ENCODE measurements at places on chromosomes 4 and X.

GRCh38 chrX:20235755-20236154 is 31.0 kb downstream of the RPS6KA3 start:
- no peak for DNase-seq

GRCh38 chr4:11368701-11369115 is 60.0 kb downstream of the HS3ST1 start:
- no peak for DNase-seq

DNA sequence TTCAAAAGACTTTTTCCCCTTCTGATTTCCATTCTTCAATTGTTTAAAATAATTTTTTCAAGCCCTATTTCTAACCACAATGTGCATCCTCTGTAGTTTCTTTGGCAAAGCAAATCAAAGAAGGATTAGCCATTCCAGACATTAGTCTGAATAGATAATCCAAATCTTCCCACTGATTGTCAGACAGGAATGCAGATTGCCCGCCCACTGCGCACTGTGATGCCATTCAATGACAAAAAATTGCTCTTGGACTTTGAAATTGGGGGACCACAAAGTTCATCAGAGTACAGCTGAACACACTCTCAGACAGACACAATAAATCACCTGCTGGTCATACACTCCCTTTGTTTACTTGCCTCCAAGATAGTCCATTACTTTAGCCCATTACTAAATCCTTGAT is 216.5 kb upstream of the DKK2 start:
- no peak for DNase-seq

- DNase-seq, result no peak
These were observed 122.6 kb upstream of the ZC4H2 start for GRCh38 chrX:65098851-65099250.

GRCh38 chrX:153057281-153057680 is 1.0 kb downstream of the PNMA3 start:
- no peak for DNase-seq

- peak; percentile 40 for DNase-seq
These were observed at the start of the genes APOO and CXorf58 for GRCh38 chrX:23907498-23908218. Gene APOO, minus strand, starts transcription at chrX:23907938. Its CDS starts 236 bp downstream, at chrX:23907702. Gene CXorf58, plus strand, starts transcription at chrX:23908006. Its CDS starts 2,297 bp downstream, at chrX:23910303.

DNA sequence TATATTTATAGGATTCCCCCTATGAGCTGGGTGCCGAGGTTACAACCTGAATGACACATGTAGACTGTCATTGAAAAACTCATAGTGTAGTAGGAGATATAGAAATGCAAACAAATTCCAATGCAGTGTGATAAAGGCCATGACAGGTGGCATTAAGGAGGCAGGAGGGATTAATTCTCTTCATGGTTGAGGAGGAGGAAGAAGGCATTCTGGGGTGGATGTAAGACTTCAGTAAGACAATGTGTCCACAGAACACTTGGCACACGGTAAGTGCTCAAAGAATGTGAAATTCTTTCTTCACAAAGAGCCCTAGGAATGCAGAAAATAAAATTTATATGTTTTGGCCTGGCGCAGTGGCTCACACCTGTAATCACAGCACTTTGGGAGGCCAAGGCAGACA is 136.5 kb downstream of the RBM47 start:
- no peak for DNase-seq

DNA sequence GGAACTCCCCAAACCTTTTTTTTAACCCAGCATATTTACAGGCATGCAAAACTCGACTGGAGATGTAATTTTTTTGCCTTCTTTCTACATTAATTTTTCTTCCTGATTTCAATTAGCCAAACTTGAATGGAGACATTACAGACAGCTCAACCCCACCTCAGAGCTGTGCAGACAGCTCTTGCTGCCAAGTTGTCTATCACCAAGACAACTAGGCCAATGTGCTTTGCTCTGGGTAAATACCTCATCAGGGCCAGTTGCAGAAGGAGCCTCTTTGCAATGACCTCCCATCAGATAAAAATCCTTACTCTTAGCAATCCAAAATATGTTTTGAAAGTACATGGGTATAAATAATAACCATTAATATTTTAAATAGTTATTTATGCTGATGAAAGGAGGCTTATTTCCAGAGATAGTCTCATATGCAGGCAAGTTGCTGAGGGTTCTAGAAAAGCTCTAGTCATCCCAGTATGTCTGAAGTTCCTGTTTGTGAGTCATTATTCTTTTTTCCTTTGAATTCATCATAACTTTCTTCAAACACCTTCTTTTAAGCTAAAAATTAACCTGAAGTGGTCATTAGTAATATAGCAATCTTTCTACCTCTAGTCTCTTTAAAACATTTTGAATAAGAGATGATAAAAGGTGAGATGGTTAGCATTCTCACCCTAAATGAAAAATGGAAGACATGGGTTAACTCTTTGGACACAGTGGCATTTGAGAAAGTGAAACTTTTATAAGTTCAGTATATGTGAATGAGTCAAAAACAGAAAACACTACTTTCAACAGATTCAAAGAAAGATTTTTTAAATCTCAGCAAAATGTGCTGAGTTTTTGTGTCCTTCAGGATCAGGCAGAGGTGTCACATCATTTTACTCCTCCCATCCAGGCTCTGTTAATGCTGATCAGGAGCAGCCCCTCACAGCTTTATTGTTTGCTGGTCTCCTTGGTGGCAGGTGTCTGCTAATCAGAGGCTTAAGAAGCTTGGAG is 475.5 kb upstream of the FGF16 start:
- no peak for DNase-seq

DNA sequence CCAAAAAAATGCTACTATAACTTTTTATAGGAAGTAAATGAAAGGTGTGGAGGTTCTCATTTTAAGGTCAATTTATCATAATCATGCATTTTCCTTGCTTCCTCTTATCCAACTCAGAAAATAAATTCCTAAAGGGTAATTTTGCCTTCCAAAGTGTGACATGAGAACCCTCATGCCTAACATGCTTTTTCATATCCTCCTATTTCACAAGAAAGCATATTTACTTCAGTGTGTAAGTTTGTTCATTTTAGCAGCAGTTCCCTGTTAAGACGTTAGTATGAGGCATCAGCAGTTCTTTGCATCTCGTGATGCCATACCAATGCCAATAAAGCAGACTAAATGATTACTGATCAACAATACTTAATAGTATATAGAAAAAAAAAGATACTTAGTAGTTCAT is 18.4 kb downstream of the WDFY3 start:
- no peak for DNase-seq

DNA sequence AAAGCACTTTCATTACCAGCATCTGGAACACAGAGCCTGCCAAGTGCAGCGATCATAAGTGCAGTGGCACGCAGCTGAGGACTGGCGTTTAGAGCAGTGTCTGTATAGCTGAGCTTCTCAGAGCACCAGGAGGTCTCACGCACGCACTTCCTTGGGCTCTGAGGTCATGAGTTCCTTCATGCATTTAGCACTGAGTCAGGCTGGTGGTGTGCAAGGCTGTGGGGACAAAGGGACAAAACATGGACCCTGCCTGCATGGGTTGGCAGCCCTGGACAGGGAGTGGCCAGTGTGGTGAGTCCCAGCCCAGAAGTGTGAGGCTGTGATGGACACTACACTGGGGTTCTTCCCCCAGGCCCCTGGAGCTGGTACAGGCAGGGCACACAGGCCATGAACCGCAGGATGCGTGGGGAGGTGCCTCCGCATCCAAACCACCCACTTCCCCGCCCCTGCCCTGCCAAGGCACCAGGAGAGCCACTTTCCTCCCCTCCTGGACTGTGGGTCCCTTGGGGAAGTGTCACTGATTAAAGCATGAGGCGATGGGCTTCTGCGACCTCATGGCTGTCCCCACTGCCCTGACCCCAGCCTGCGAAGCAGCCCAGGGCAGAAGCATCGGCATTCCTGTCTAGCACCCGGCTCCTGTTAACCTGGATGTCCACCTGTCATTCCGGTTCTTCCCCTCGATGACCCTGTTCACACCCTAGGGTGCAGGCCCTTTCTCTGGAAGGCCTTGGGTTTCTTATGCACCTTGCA is 37.2 kb upstream of the GPR78 start:
- no peak for DNase-seq

GRCh38 chr4:140697709-140698560 is 58.2 kb downstream of the TBC1D9 start:
- no peak for DNase-seq

DNA sequence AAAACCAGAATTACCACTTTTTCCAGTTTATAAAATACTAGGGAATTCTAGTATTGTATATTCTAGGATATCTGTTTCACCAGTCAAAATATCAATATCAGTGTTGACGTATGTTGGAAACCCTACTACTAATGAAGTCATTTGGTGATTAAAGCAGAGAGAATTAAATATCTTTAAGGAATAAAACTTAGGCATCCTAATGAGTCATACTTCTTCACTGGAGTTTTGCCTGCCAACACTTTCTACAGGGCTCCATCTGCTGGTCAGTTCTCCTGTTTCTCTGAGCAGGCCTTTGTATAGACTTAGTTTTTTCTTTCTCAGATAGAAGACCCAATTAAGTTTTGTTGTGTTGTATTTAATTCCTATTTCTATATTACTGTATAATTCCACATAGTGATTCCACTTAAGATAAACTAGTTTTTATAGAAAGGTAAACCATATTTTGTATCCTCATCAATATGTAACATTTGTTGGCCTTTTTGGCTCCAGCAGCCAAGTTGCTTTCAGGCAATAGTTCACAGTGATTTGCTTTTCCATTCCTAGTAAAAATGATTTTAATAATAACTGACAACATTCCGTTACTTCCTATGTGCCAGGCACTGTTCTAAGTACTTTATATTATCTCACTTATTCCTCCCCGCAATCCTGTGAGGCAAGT is 3.5 kb downstream of the AP1AR start:
- DNase-seq, result peak; percentile 52

- no peak for DNase-seq
These were observed 111.2 kb downstream of the QDPR start for GRCh38 chr4:17400686-17401085.

DNA sequence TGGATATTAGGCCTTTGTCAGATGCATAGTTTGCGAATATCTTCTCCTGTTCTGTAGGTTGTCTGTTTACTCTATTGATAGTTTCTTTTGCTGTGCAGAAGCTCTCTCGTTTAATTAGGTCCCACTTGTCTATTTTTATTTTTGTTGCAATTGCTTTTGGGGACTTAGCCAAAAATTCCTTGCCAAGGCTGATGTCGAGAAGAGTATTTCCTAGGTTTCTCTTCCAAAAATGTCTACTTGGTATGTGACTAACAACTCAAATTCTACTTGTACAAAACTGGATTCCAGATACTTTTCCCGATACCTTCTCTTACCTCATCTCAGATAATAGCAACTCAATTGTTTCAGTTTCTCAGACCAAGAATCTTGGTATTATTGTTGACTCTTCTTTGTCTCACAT is 142.4 kb upstream of the GLRA2 start:
- no peak for DNase-seq

- DNase-seq, result no peak
These were observed 371.1 kb upstream of the NR3C2 start for GRCh38 chr4:148813289-148813688.

DNA sequence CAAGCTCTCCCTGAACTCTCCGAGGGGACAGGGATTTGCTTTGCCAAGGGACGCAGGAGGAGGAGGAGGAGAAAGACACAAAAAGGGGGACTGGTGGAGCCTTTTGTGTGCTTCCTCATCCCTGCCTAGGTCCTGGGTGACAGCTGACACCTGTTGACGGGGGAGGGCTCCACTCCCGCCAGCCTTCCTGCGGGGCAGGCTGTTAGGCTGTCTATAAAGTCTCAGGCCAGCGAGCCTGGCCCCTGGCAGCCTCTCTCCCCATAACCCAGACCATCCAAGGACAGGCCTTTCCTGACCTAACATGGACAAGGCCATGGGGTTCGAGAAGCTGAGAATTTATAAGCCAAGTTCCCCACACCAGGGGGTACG is 832 bp upstream of the EVC2 start:
- DNase-seq, result no peak

- no peak for DNase-seq
These were observed 2.9 kb downstream of the HDAC8 start for GRCh38 chrX:72569786-72570185.

DNA sequence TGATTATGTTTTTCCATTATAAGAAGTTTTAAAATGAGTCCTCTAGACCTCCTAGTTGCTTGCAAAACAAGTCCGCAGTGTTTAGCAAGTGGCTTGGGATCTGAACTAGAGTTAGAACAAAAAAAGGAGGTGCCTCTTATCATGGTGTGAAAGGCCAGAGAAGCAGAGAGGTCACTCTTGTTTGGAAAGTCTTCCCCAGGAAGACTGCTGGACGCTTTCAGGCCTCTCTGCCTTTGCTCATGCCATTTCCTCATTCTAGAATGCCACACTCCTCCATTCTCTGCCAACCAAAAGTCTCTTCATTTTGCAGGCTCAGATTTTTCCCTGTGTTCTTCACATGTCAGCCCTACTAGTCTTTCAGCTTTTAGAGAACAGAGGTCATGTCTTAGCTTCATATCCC is 14.9 kb downstream of the PARM1 start:
- DNase-seq, result no peak

DNA sequence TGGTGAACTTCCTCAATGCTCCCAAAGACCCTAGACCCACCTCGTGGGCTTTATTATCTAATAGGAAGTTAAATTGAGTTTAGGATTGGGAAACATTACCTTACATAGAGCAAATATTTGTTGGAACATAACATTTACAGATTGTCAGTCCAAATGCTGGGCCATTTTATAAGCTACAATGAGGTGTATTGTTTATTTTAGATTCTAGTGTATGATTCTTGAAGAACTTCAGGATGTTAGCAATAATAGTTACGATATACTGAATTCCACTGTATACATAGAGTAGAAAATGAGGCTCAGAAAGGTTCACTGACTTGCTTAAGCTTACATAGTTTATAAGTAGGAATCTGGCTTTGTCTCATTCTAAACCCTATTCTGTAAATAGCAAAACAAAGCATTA is 37.4 kb downstream of the PAQR3 start:
- no peak for DNase-seq

- DNase-seq, result no peak
These were observed 142.4 kb upstream of the ANKRD50 start for GRCh38 chr4:124854968-124855367.

- no peak for DNase-seq
These were observed 24.8 kb downstream of the ZFYVE28 start for GRCh38 chr4:2393353-2394270.

GRCh38 chr4:71860643-71861042 is 76.8 kb upstream of the GC start:
- DNase-seq, result no peak

DNA sequence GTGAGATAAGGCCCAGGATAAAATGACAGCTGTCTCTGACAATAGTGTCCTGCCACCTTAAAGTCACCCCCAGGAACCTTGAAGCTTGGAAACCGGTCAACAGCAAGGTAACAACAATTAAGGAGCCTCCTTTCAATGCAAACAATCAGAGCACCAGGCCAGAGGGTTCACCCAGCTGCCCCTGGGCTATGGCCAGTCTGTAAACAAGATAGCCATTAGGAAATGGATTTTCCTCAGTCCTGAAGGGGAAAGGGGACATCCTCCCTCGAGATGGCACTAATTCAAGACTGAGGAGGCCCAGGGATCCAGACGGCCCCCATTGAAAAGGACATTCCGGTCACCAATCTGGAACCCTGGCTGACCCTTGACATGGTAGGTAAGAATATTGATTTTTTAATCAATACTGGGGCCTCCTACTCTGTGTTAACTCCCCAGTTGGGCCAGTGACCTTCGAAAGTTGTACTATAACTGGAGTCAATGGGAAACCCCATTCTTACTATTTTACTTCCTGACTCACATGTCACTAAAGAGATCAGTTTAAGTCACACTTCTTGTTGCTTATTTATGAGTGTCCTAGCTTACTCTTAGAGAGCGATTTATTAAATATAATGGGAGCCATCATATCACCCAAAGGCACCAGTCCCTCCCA is 61.7 kb upstream of the CT45A1 start:
- DNase-seq, result no peak

- no peak for DNase-seq
These were observed 150.4 kb downstream of the CENPC start for GRCh38 chr4:67394879-67395278.

GRCh38 chr4:185225940-185226339 is 16.5 kb downstream of the SNX25 start:
- DNase-seq, result no peak

Measured in keratinocyte (primary cell).